Mucosa of descending colon (tissue), 3 donors: ENCODE measurements at places on chromosomes 6 and 20.
A peak's percentile ranks its signal among the peaks of the same experiment; 100 is the strongest.

DNA sequence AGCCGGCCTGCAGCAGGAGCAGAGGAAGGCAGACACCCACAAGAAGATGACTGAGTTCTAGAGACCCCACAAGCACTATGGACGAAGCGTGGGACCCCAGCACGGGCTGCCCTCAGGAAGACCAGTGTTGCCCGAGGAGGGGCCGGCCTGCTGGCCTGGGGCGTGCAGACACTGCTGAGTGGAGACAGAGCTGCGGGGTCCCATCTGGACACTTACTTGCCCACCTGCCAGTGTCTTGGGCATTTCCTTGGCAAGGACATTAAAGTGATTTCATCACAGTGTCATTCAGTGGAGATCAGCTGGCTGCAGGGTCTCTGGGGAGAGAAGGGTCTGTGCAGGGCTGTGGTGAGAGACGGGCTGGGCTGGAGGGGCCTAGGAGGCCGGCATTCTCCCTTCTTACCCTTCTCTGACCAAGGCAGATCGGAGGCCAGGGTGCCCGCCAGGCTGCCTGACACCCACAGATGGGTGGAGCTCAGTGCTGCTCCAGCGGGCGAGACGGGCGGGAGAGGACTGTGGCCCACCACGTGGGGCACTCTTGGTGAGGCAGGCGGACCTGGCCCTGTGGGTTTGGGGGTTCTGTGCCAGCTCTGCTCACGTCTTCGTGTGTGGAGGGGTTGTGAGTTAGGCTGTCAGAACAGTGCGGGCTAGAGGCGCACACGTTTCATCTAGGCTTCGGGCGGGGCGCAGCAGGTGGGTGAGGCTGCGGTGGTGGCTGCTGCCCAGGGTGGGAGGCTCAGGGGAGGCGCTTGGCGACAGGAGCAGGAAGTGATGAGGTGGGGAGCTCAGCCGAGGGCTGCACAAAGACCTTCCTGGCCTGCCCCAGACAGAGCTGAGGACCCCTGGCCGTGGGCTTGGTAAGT is at the start of gene LIME1:
Gene LIME1, plus strand, starts transcription at position 806 of the 860 bp plus-strand sequence. CDS start 886 bp downstream, outside the sequence.
- DNase-seq: peak; percentile 89

GRCh38 chr6:113719545-113719944 is 137.6 kb upstream of the MARCKS start:
- DNase-seq: no peak

DNA sequence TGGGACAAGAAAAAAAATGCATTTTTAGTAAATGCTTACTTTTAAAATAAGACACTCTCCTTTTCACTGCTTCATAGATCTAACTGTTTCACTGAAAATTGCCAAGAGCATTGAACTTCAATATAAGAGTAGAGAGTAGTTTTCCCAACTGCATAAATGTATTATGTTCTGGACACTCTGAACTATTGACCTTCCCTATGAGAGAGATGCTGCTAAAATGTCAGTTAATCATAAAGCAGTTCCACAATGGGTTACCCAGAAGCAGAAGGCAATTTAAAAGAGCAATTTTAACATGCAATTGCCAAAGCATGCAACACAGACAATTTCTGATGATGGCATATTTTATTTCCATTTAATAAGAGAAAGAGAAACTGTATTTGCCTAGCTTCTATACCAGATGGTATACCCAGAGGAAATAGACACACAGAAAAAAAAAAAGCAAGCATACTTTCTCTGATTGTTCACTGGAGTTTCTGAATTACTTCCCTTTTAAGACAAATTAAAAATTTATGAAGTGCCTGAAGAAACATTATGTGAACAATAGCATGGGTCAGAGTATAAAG is 279.1 kb upstream of the THEMIS start:
- no peak for DNase-seq

GRCh38 chr20:36519944-36520343 is 21.4 kb upstream of the MYL9 start:
- DNase-seq: no peak

DNA sequence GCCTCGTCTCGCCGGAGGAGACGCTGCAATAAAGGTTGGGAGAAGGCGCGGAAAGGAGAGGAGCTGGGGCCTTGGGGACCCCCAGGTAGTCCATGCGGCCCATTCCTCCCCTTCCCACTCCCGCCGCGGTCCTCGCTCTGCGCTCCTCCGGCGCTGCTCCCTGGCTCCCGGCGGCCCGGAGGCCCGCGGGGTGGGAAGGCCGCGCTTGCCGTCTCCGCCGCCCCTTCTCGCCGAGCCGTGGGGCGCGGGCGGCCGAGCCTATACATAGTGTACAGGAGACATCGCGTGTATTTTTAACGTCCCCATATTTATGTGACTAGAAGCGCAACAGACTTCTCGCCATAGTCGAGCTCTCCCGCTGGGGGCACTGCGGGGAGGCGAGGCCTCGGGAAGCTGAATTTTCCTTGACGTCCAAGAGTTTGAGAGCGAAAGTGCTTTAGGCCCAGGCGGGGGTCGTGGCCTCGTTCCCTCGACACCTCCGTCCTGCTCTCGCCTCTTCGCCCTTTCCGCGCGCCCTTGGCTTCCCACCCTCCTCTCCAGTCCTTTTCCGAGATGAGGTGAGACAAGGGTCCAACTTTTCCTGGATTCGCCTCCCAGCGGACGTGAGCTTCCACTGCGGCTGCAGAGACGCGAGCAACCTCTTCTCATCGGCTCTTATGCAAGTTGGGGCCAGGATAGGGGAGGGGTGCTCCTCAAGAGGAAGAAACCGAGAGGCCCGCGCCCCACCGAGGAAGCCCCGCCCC is 29.0 kb downstream of the SLC12A5 start:
- peak; percentile 12 for DNase-seq

DNA sequence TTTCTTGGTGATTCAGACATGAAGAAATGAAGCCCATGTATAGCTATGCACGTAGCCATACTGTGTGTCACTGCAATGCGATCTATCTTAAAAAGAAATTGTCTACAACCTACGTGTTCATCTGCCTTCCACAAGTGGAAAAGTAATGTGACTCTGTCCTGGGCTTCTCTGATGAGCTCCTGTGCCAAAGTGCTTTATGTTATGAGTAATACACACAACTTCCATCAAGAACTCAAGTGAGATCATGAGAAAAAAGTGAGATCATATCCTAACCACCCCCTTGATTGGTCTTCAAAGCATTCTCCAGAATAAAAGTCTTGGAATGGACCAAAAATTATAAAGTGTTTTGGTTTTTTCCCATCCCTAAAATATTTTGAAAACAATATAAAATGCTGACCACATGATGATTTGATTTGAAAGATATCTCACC is 114.3 kb downstream of the DST start:
- no peak for DNase-seq

DNA sequence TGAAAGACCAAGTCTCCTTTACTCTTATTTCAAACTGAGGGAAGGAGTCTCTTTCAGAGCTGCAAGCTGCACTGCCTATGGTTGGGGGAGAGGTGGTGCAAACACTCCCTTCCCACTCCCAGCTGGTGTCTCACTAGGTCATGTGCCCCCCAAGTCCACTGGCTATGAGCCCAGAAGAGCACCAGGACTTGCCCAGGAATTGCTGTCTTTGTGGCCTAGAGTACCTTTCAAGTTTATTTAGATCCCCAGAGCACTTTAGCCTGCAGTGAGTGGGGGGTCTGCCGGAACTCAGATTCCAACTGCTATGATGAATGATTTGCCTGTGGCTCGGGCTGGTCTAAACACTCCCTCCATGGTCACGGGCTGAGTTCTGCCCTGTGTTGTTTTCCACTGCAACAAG is 192.6 kb upstream of the CITED2 start:
- no peak for DNase-seq

- peak; percentile 81 for DNase-seq
Observed at GRCh38 chr20:50120935-50121693, 8.2 kb upstream of the UBE2V1 start.

DNA sequence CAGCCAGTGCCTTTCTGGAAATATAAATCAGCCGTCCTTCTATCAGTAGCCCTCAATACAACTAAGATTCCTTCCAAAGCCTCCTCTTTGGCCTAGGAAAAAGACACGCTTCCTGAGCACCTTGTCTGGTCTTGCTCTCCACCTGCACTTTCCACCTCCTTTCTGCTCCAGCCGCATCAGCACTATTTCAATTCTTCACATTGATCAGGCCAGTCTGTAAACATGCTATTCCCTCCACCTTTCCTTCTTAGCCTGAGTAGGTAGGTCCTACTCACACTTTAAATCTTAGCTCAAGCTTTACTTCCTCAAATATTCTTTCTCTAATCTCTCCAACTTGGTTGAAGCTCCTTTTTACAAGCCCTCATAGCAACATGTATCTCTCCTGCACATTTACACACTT is 11.4 kb downstream of the RANBP9 start:
- no peak for DNase-seq

- DNase-seq: no peak
Observed at GRCh38 chr20:55632592-55632991, 372.7 kb downstream of the CBLN4 start.

DNA sequence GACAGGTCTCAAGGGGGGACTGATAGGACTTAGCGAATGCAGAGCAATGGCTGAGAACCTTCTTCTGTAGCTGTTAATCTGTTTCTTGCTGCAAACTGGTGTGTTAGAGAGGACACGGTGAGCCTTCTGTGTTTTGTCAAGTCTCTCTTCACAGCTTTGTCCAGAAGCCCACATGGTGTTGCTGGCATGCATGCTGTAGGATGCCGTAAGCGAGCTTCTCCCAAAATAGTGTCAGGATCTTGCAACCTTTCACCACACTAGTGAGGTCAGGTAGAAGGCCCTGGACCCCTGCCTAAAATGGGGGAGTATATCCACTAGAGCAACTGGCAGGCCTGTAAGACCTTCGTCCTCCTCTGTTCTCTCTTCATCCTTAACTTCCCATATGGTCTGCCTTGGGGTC is 51.9 kb upstream of the GLP1R start:
- no peak for DNase-seq

DNA sequence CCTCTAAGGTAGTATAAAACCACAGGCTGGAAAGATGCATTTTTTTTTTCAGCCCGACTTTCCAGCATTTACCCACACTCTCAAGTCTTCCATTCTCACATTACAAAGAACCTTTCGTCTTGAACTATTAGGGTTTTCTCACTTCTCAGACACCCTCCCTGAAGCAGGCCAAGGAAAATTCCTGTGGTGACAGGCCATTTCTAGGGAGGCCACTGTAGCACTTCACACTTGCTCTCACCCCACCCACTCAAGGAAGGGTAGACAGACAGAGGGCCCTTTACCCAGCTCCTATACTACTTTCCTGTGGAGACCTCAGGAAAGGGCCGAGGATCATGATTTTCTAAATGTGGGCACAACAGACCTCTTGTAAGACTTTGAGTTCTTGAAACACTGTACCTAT is 27.7 kb downstream of the KCNS1 start:
- no peak for DNase-seq

DNA sequence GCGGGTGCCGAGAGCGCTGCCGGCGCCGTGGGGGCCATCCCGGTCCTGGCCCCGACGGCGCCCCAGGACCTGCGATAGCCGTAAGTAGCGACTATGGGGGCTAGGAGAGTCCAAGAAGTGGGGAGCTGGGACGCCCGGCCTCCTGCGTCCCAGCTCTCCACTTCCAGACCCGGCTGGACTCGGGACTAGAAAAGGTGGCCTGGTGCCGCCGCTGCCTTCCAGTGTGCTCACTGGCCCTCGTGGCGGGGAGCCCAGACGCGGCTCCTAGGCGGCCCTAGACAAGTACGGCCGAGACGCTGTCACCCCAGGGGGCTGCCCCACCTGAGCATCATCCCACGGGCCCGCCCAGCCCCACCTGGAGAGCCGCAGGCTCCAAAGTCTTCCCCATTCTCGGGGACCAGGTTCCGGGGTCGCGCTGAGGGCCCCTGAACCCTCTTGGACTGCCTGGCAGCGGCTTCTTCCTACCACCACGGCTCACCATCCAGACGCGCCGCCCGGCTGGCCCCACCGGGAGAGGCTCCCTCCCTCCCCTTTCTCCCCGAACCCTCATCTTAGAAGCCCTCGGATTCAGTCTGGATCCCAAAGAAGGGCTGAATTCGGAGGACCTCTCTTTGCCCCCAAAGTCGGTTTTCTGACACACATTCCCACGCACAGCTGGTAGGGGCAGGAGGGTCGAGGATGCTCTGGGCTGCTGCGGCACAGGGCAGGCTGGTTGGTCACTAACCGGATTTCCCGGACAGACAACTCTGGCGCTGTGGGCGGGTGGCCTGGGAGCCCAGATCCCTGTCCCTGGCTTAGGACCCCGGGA is 870 bp upstream of the MDFI start:
- no peak for DNase-seq

DNA sequence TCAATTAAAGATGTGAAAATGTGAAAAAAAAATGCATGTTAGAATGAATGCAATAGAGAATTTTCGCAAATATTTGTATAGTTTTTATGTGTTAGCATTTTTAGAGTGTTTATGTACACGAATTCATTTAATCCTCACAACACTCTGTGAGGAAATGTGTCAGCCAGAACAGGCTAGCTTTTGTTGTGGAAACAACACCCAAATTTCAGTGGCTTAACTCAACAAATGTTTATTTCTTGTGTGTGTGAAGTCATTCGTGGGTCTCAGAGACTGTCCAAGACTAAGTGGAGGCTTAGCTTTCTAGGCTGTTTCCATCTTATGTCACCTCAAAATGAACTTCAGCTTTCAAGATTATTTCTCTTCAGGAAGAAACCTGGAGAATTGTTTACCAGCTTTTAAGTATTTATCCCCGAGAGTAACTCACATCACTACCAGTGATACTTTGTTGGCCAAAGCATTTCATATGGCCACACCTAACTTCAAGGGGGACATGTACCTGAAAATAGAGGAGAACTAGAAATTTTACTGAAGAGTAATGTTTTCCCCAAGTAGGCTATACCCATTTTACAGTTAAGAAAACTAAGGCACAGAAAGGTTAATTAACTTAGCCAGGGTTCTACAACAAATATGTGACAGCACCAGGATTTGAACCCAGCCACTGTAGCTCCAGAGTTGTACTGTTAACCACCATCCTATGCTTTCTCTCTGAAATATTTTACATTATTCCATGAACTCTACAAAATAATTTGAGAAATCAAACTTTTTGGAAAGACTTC is 306.1 kb downstream of the QKI start:
- no peak for DNase-seq

GRCh38 chr6:125302840-125303511 is 1.2 kb upstream of the HDDC2 start:
- no peak for DNase-seq

DNA sequence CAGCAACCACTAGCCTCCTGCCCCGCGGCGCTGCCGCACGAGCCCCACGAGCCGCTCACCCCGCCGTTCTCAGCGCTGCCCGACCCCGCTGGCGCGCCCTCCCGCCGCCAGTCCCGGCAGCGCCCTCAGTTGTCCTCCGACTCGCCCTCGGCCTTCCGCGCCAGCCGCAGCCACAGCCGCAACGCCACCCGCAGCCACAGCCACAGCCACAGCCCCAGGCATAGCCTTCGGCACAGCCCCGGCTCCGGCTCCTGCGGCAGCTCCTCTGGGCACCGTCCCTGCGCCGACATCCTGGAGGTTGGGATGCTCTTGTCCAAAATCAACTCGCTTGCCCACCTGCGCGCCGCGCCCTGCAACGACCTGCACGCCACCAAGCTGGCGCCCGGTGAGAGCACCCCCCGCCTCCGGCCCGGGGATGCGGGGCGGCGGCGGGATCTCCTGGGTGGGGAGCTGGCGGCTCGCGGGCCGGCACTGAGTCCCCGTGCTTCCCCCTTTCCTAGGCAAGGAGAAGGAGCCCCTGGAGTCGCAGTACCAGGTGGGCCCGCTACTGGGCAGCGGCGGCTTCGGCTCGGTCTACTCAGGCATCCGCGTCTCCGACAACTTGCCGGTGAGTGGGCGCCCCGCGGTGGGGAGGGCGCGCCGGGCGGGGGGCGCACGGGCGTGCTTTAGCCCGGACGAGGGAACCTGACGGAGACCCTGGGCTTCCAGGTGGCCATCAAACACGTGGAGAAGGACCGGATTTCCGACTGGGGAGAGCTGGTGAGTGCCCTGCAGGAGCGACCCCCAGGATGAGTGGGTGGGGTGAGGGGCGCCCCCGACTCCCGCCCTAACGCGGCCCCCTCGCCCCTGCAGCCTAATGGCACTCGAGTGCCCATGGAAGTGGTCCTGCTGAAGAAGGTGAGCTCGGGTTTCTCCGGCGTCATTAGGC is 585 bp downstream of the PIM1 start:
- DNase-seq: no peak
